ENCODE measurements at places on chromosomes 1 and 21.

DNA sequence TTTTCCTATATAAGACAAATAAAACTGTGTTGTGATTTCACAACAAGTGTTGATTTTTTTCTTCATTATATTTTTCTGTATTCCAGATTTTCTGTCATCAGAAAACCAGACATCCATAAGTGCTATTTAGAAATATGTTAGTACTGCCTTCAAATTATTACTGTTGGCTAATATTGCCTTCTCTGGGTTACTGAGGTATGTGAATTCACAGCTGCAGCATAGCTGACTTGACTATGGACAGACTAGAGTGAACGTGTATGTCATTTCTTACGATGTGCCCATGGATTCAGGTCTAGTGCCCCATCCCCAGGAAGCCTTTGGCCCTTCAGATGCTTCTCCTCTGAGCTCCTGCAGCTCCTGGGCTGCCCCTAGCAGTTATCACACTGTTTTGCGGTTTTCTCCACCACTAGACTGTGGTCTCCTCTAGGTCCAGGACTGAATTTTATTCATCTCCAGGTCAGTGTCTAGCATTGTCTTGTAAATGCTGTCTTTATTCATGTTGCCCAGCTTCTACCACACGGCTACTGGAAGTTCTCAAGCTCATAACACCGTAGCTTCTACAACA is 118.5 kb downstream of the FGGY start:
- peak; percentile 41 for DNase-seq

DNA sequence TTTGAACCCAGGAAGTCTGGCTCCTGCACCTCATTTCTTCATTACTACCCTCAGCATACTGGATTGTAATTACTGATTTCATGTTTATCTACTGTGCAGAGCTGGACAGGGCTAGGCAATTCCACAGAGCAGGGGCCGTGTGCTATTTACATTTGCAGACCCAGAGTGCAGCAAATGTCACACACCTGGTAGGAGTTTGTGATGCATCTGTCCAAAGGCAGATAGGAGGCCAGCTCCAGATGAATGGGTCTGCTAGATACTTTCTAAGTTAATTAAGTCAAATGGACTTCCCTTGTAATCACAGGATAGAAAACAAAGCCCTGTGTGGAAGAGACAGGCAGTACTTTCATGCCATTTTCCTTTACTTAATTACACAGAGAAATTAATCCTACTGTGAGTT is 46.2 kb downstream of the PGBD5 start:
- DNase-seq, result no peak

GRCh38 chr1:8604041-8604945 is 213.1 kb downstream of the RERE start:
- no peak for DNase-seq

- DNase-seq, result no peak
These were observed 282.2 kb downstream of the NPHP4 start for GRCh38 chr1:5709976-5710375.

- no peak for DNase-seq
These were observed 43.2 kb upstream of the POFUT2 start for GRCh38 chr21:45330851-45331261.

Measured in amniotic epithelial cell (primary cell).